Mesenteric fat pad (tissue), 1 donor: ENCODE measurements at places on chromosomes 16 and 17. TPM values are rescaled to one million over a fixed set of nuclear protein-coding genes. Genes with fewer than 3 reads are reported as not detected.
A peak's percentile ranks its signal among the peaks of the same experiment; 100 is the strongest.

- no peak for DNase-seq
These were observed 8.6 kb downstream of the CYB561 start for GRCh38 chr17:63437287-63438091.

DNA sequence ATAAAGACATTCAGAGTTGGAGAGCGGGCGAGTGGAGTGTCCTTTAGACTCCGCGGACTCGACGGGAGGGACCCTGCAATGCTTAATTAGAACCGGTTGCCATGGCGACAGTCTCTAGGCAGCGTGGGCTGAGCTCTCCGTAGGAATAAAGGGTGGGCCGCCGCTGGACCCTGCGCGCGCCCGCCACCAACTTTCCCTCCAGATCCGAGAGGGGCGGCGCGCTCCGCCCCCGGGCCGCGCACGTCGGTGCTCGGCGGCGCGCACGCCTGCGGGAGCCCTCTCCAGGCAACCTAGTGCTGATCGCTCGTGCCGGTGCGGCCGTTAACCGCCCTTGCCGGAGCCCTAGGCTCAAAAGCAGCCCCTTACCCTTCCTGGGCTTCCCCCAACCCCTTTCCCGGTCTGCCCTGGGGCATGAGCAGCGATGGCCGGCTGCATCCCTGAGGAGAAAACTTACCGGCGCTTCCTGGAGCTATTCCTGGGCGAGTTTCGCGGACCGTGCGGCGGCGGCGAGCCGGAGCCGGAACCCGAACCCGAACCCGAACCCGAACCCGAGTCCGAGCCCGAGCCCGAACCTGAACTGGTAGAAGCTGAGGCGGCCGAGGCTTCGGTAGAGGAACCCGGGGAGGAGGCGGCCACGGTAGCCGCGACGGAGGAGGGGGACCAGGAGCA is at the start of gene PPM1E:
Gene PPM1E (plus strand): TSS at position 278 of the 669 bp plus-strand sequence.
- DNase-seq: no peak

DNA sequence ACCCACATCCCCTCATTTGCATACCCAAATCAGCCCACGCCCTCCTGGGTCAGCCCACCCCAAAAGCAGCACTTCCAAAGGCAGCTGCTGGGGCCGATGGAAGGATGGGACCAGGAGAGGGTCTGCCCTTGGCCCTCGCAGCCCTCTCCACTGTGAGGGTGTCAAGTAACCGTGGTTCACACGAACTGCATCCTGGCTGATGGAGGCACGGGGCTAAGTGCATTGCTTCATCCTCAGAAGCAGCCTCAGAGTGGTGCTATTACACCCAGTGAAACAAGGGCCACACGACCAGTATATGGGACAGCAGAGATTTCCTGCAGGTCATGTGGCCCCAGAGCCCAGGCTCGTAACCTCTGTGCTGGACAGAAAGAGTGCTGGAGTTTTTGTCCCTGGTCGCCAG is 13.2 kb upstream of the ATP2A3 start:
- no peak for DNase-seq

GRCh38 chr17:44898768-44899073 is 524 bp downstream of the EFTUD2 start:
- no peak for DNase-seq

Gene PYY
- total RNA-seq: not detected

Gene SLC5A11
- total RNA-seq: 0.16 TPM

- DNase-seq: no peak
These were observed 1.3 kb downstream of the ZNF821 start for GRCh38 chr16:71882505-71883167.

GRCh38 chr16:10972819-10973464 is 28.6 kb downstream of the CLEC16A start:
- DNase-seq: no peak

Gene CLDN7
- total RNA-seq: 5.6 TPM

DNA sequence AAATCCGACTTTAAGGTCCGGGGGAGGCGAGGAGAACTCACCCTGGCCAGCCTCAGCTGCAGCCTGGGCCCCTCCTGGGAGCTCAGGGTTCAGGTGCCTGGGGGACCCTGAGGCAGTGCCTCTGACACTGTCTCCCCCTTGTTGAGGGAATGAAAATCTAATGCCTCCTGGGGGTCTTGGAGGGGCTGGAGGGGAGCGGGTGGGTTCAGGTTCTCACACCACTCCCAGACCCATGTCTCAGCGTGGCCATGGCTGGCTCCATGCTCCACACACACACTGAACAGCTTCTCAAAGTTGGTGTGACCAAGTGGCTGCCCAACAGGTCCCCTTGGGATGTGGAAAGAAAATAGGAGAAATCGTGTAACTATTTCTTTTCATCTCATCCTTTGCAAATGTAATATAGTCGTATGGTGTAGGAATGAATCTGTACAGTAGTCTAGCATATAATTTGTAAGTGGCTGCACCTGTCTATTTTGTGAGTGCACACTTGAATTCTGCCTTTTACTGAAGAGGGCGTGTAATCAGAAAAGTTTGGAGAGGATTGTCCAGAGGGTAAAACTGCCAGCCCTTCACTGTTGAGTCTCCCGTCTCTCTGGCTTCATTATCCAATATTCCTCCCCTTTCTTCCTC is 788 bp upstream of the PRCD start:
- DNase-seq: no peak

GRCh38 chr17:55783684-55784245 is 32.9 kb downstream of the PCTP start:
- no peak for DNase-seq

Gene DHRS7C
- not detected for total RNA-seq

GRCh38 chr16:67565470-67566100 is 3.3 kb downstream of the CTCF start:
- peak; percentile 35 for DNase-seq

DNA sequence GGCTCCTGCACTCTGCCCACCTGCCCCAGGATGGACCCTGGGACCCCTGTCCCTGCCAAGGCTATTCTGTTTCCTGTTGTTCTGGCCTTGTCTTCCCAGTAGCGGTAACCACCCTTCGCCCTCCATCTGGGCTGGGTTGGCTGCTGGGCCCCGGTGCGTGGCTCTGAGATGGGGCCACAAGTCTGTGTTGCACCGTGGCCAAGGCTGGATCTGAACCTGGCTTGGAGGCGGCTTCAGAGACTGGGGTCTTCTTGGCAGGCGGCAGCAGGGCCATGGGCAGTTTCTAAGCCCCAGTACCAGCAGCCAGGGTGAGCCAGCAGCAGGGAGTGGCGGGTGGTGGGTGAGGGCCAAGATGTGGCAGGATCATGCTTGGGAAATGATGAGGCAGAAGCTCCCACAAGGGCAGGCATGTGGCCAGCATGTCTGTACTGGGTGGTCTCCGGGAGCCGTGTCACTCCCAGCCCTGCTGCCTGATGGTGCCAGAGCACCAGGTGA is 12.6 kb downstream of the MAP2K3 start:
- DNase-seq: no peak

DNA sequence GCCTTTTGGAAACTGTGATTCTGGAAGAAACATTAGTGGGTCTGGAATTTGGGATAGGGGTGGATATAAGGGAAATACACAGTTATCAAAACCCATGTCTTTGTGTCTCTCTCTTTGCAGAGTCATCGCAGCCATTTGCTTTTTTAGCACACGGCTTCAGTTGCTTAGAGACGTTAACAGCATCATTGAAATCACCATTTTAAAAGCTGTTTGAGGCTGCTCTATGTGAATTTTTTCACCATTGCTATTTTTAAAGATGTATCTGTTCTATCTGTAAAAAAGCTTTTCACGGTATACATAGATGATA is 47.3 kb downstream of the OMG start:
- no peak for DNase-seq
